ENCODE measurements at places on chromosomes 5 and 9. TPM values are rescaled to one million over a fixed set of nuclear protein-coding genes. Genes with fewer than 3 reads are reported as not detected.

- peak; percentile 12 for DNase-seq
These were observed 34.8 kb downstream of the LSM11 start for GRCh38 chr5:157778121-157778805.

DNA sequence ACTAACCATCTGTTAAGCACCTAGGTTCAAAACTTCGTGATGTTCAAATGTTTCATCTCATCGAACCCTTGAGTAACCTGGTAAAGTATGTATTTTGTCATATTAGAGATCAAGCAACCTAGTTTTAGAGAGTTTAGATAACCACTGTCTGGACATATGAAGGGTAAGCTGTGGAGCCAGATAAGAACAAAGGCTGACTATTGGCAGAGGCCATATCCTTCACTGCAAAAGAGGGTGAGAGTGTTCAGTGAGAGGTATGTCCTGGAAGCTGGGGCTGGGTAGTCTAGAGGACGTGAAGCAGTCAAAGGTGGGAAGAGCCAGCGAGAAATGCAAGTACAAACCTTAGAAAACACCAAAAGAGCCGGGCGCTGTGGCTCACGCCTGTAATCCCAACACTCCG lies 573.1 kb upstream of the KLF4 start:
- no peak for DNase-seq

DNA sequence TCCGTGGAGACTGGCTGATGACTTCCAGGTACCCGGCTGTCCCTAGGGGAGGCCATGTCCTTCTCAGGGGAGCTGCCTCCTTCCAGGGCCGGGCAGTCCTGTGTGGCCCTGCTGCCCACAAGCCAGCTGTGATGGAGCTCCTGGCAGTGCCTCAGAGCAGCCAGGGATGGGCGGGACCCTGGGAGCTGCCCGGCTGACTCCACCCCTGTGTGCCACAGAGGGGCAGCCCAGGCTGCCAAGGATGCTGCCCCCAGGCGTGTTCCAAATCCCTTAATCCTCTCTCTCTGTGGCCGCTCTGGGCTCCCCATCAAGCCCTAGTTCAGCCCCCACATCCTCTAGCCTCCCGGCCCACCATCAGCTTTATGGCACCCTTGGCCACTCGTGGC lies 7.0 kb upstream of the SCGB3A1 start:
- no peak for DNase-seq

GRCh38 chr9:91275655-91276054 lies 86.1 kb downstream of the AUH start:
- no peak for DNase-seq

The CTSL gene
- 199 TPM for polyA plus RNA-seq

The PCDHGA12 gene
- 1.3 TPM for polyA plus RNA-seq

The ABO gene
- 19.5 TPM for polyA plus RNA-seq

The BRINP1 gene
- 4.9 TPM for polyA plus RNA-seq

The ANKRD20A1 gene
- polyA plus RNA-seq: 3.1 TPM
